Left renal cortex interstitium (tissue), 4 donors: ENCODE measurements at places on chromosomes 12 and 14.

DNA sequence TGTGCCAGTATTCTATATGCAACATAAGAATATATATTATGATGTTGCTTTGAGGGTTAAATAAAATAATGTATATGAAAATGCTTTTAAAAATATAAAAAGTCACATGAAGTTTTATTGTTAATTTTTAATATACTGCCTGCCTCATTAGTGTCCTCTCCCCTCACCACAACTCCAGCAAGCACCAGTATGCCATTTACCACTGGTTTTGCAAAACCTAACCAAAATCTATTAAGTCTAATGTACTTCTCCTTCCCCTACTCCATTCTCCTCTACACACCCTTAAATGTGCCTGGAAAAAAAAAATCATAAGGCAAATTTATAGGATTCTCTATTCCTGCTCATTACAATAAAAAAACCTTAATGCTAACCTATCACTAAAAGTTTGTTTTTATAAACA is 24.0 kb upstream of the GNG2 start:
- DNase-seq, result no peak

- no peak for DNase-seq
Observed at GRCh38 chr14:68181519-68182326, 362.1 kb downstream of the RAD51B start.

DNA sequence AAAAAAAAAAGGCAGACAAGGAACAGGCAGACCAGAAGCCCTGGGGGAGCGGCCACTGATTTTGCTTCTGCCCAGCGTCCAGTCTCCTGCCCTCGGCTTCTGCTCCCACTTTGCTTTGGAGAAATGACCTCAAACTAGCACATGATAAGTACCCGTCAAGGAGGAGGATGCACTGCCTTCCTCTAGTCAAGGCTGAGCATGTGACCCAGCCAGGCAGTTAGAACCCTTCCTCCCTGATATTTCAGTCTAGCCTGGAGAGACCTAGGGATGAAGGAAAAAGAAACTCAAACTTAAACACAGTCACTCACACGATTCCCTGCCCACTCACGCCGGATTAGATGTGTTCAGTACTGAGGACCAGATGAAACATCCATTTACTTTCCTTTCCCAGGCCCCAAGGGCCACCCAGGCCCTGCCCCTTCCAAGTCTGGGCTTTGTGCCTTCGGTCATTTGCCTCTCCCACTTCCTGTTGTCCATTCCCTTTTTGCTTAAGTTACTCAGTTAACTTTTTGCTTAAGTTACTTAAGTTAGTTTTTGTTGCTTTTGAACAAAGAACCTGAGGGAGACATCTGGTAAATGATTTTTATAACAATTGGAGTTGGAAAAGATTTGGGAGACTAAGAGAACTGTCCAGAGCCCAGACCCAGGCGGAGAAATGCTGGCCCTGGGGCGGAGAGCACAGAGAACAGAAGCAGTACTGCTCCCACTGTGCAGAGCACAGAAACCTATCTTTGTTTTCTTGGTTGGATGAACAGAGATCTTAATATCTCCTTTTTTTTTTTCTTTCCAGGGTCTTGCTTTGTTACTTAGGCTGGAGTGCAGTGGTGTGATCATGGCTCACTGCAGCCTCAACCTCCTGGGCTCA is 23.0 kb upstream of the TTC7B start:
- DNase-seq, result no peak

- DNase-seq, result no peak
Observed at GRCh38 chr14:97276573-97276972, 479.4 kb downstream of the VRK1 start.

DNA sequence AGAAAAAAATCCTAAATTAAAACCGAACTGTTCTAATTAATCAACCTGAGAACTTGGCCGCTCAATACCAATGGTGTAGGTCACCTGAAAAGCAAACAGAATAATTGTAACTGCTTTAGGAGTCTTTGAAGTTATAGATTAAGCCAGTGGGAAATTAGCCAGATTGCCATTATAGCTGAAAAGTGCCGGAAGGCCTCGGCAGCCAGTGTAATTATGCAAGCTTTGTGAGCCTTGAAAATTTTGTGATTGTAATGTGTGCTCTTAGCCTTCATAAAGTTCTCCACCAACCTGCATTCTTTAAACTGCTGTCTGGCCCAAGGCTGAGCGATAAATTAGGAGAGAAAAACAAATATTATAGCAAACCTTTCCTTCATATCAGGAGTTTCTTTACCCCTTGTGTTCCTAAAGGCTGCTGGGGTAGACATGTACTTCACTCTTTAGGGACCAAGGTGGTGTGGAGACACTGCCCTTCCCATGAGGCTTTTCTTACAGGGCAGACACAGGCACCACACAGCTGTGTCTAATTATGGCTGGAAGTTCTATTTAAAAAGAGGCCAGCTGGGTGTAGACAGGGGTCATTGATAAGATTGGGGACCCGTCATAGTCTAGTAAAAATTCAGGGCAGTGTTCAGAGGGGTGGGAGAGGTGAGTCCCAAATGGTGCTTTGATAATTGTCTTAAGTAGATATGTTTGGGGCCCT is 991.2 kb downstream of the FLRT2 start:
- DNase-seq, result no peak

DNA sequence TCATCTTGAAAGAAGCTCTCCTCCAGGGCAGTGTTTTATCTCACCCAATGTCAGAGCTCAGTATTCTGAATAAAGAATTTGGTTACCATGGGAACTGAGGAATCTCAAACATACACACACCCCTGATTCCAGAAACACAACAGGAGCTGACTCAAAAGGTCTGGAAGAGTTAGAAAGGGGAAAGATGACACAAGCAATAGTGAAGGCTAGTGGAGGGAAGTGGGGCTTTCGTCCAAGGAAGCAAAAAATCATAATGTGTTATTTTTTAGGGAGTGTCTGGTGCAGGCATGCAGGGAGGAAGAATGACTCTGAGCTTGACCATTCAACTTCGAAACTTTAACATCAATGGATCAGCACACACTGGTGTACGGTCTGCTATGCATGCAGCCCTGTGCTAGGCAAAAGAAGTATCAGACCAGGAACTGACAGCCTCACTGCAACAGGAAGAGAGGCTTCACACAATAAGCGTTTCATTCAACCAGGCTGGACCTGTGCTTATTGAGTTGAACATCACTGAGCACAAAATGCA is 20.3 kb downstream of the HEBP1 start:
- DNase-seq, result no peak

- no peak for DNase-seq
Observed at GRCh38 chr14:27243365-27243764, 645.5 kb upstream of the NOVA1 start.

- DNase-seq, result no peak
Observed at GRCh38 chr12:99852666-99853065, 132.1 kb downstream of the ANKS1B start.

GRCh38 chr12:54683398-54683797 is 35.2 kb upstream of the DCD start:
- no peak for DNase-seq

DNA sequence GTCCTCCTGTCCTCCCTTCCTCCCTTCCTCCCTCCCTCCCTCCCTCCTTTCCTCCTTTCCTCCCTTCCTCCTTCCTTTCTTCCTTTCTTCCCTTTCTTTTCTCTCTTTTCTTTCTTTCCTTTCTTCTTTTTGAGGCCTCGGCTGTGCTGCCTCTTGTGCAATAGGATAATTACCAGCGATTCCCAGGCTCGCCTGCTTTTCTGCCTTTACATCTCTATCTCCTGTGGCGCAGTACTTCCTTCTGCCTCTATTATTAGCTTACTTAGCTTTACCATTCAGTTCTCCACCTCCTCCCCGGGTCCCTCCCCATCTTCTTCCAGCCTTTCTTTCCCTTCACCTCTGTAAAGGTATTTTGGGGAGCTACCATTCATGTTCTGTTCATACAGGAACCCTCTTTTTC is 19.9 kb downstream of the ETV6 start:
- no peak for DNase-seq

DNA sequence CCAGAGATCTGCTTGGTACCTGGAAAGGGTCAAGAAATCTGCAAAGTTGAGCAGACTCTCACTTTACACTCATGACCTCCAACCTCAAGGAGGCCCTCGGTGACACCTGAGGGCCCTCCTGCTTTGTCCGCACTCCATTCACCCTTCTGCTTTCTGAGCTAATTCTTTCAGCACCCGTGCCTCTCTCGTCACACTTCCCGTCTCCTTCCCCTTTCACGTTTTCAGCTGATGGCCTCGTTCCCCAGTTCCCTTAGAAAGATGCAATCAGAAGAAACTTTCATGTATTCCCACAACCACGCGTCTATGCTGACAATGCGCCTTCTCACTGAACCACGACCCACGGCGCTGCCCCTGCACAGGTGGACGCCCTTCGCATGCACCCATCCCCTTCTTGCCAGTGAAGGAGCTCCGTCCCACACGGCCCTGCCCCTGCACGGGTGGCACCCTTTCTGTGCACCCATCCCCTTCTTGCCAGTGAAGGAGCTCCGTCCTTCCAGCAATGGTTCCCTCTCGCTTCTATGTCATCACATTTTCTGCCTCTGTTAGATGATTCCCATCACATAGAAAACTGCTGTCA is 340.1 kb upstream of the FKBP4 start:
- DNase-seq, result no peak

DNA sequence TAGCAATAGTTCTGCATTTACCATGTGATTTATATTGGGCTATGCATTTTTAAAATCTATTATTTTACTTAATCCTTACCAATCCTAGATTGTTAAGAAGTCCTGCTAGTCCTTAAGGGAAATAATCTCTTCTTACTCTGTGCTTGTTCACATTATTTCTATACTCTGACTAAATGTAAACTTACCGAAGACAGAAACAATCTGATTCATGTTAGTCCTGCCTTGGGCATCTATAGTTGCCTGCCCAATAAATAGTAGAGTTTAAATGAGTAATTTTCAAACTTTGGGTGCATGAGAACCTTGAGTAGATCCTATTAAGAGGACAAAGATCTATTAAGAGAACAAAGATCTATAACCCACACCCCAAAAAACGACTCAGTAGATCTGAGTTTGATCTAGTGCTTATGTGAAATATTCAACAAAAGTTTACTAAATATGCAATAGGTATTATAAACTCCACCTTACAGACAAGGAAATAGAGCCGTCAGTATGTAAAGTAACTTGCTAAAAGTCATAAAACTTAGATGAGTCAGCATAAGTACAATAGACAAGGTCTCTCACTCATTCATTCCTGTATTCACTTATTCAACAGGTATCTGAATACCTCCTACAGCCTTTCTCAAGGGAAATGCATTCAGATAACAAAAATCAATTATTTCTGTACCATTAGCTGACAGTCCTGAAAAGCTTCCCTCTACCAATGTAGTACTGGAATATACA is 127.6 kb downstream of the PAWR start:
- DNase-seq, result no peak

GRCh38 chr12:76717314-76717713 is 46.6 kb upstream of the ZDHHC17 start:
- no peak for DNase-seq

- DNase-seq, result no peak
Observed at GRCh38 chr12:99259040-99259934, 388.3 kb upstream of the GARIN6 start.

GRCh38 chr14:69895109-69895508 is 15.9 kb downstream of the SMOC1 start:
- no peak for DNase-seq

GRCh38 chr12:5665615-5666014 is 233.7 kb downstream of the NTF3 start:
- no peak for DNase-seq

DNA sequence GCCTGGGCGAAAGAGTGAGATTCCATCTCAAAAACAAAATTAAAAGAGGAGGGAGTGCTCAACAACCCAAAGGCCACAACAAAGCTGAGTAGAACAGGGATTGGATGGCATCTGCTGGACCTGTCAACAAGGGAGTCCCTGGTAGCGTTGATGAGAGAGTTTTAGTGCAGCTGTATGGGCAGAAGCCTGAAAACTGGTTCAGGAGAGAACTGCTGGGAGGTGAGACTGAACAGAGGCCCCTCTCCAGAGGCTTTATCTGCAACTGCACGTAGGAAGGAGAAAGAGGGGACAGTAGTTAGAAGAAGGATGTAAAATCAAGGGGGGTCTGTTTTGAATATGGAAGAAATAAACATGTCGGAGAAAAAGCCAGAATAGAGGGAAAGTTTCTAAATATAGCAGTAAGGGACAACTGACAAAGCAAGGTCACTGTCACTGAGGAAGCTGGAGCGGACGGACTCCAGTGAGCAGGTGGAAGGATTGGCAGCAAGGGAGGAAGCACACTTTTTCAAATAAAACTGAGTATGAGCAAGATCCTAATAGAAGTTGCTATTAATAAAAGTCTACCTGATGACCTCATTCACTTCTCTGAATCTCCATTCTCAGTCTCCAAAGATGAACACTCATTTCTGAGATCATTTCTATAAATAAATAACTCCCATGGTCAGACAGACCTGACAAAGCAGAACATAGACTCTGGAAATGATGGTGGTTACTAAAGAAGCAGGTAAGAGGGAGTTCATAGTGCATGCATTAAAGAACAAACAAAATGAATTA is 11.8 kb upstream of the ATF1 start:
- DNase-seq, result no peak

- no peak for DNase-seq
Observed at GRCh38 chr12:26269562-26270284, 74.3 kb downstream of the SSPN start.

DNA sequence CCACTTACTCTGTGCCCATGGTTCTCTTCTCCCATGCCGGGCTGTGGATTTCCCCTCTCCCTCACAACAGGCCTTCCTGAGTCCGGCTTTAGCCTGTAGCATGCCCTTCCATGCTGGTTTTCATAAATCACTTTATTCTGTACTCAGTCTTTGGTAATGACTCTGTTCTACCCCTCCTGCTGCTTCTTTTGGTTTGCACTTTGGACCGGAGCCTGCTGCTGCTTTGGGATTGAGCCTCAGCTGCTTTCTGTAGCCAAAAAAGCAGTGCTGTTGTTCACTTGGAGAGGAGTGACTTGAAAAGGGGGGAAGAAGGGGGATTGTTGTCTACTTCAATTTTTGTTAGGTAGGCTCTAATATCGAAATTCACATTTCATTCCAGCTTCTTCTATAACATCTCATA is 8.5 kb upstream of the SLC6A13 start:
- no peak for DNase-seq

DNA sequence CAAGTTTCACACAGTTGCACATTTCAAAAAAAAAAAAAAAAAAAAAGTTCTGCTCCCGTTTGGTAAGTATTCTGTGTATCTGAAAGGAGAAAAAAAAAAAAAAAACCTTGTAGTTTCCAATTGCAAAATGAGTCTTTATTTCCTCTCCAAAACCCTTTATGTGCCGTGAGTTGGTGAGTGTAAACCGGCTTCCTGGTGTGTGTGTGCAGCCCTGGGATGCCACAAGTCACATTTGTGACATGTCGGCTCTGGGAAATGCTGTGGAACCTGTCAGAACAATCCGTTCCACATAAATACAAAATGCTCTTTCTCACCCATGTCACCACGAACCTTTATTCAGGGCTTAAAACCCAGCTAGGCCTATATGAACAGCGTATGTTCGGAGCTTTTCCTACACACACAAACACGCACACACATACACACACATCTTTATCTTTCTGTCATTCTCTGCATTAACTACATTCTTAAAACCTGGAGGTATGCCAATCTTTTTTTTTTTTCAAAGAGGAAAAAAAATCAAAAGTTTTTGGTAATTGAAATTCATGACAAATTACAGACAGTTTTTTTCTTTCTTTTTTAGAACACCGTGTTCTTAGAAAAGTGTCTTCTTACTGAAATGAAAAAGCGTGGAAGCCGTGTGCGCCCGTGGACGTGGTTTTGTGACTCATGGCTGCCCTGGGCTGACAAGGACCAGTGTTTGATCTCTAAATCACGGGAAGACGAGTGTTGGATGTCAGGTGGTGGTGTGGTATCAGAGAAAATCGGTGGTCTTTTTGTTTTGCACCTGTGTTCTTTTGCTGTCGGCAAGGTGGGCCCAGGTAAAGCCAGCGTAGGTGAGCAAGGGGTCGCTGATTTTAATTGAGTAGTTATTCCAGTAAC is 612.0 kb downstream of the VRK1 start:
- DNase-seq, result no peak

GRCh38 chr12:80195074-80195726 is 95.9 kb downstream of the OTOGL start:
- no peak for DNase-seq
